ENCODE measurements at places on chromosomes 3 and 15.

DNA sequence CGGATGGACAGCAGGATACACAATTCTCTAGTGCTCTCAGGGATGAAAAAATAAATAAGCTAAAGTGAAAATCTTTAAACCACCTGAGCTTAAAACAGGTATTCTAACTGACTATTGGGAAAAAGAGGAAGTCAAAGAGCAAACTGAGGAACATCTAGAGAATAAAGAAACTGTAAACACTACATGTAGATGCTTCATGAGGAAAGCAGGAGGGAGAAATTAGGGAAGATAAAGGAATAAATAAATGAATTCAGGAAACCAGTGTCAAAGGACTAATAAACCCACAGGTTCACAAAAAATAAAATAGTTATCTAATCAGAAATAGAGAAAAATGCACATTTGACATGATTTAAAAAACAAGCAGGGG is 525 bp upstream of the MCCC1 start:
- DNase-seq = no peak

DNA sequence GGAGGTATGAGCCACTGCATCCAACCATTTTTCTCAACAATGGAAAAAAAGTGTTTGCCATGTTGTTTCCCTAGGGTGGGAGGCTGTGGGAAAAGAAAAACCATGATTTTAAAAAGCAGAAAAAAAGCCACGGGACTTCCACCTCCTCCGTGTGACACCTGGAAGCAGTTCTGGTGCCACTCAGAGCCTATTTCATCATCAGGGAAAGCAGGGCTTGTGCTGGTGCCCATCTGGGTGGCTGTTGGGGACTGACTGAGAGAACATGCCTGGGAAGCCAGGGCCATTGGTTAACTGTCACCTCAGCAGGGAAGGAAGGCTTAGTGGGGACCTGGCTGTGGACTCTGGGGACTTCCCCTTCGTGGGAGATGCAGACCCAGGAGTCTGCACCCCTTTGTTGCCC is 7.3 kb downstream of the RNU5B-1 start:
- DNase-seq = no peak

GRCh38 chr3:178684881-178685590 is 148.8 kb downstream of the KCNMB2 start:
- peak; percentile 7 for DNase-seq

- DNase-seq = peak; percentile 95
Observed at GRCh38 chr3:51669241-51670052, 1.6 kb upstream of the TEX264 start.

DNA sequence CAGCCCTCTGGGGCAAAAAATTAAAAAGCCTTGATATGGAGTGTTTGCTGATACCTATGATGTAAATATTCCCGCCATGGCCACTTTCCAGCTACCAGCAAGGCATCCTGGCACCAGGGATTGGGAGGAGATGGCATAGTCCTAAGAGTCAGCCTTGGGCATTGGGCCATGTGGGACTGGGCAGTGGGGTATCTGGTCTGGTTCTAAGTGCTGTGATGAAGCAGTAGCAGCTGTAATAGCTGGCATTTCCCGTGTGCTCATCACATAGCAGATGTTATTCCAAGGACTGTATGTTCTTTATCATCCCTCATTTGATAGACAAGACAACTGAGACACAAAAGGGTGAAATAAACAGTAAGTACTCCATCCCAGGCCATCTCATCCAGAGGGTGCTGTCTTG is 6.9 kb upstream of the SACM1L start:
- no peak for DNase-seq

- DNase-seq = no peak
Observed at GRCh38 chr15:52797625-52798501, 7.7 kb upstream of the ONECUT1 start.

- DNase-seq = no peak
Observed at GRCh38 chr15:53670701-53671100, 88.8 kb downstream of the WDR72 start.

GRCh38 chr3:54628888-54629441 is 298.9 kb downstream of the LRTM1 start:
- DNase-seq = no peak

DNA sequence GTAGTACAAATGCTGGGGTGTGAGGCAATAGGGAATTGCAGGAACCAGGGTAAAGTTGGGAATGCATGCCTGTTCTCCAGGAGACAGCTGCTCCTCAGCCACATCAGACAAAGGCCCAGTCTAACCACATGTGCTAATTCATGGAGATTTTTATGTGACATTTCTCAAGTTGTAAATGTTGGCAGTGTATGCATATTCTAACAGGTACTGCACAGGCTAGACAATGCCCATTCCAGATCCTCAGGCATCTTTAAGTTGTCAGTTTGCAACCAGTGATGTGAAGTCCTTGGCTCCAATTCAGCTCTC is 84.9 kb downstream of the EEFSEC start:
- no peak for DNase-seq
